Posterior vena cava (tissue), 2 donors: ENCODE measurements at places on chromosomes 7 and 10. TPM values are rescaled to one million over a fixed set of nuclear protein-coding genes. Genes with fewer than 3 reads are reported as not detected.

The NAMPT gene
- total RNA-seq = 394 TPM

The CH25H gene
- 2.3 TPM for total RNA-seq

The EBLN1 gene
- total RNA-seq = not detected

The GPR85 gene
- total RNA-seq = 1.2 TPM

The DRGX gene
- not detected for total RNA-seq

The CLCN1 gene
- total RNA-seq = not detected

The CYCS gene
- 81.4 TPM for total RNA-seq

The JAKMIP3 gene
- total RNA-seq = 0.62 TPM

The PIP gene
- not detected for total RNA-seq

The ZFAND4 gene
- 11.6 TPM for total RNA-seq

The HOXA13 gene
- 0.14 TPM for total RNA-seq

The OPN1SW gene
- not detected for total RNA-seq

The NUTM2E gene
- not detected for total RNA-seq

The GOLGA7B gene
- 0.19 TPM for total RNA-seq

The FRA10AC1 gene
- 24.4 TPM for total RNA-seq

The ITGA8 gene
- 221 TPM for total RNA-seq

The OR2A12 gene
- total RNA-seq = not detected

The SEMA3C gene
- total RNA-seq = 89.3 TPM

The ZNF107 gene
- 7.2 TPM for total RNA-seq

The KCNH2 gene
- total RNA-seq = 27.3 TPM

The MICU1 gene
- 58.9 TPM for total RNA-seq

The RSBN1L gene
- total RNA-seq = 19.8 TPM

The RHOBTB1 gene
- total RNA-seq = 14.3 TPM

The TLX1 gene
- not detected for total RNA-seq

The MDFIC gene
- total RNA-seq = 28.7 TPM

The C10orf105 gene
- 0.24 TPM for total RNA-seq

The NODAL gene
- not detected for total RNA-seq

The FAM25A gene
- total RNA-seq = not detected

The ZCWPW1 gene
- 2.9 TPM for total RNA-seq

The OR2A42 gene
- not detected for total RNA-seq

The ATOH7 gene
- total RNA-seq = not detected

The AKR1C2 gene
- total RNA-seq = 42.7 TPM

The TMEM229A gene
- total RNA-seq = not detected

The ADAMTS14 gene
- 1.0 TPM for total RNA-seq
